ENCODE measurements at places on chromosomes 3 and 15.

GRCh38 chr15:94736236-94736635, 504.9 kb downstream of the MCTP2 start:
- no peak for DNase-seq

- DNase-seq, result peak; percentile 40
Observed at GRCh38 chr15:90221246-90221900, 12.4 kb downstream of the CIB1 start.

- no peak for DNase-seq
Observed at GRCh38 chr15:85840802-85841152, 46.1 kb upstream of the KLHL25 start.

GRCh38 chr3:89171687-89172545, 64.5 kb downstream of the EPHA3 start:
- no peak for DNase-seq

DNA sequence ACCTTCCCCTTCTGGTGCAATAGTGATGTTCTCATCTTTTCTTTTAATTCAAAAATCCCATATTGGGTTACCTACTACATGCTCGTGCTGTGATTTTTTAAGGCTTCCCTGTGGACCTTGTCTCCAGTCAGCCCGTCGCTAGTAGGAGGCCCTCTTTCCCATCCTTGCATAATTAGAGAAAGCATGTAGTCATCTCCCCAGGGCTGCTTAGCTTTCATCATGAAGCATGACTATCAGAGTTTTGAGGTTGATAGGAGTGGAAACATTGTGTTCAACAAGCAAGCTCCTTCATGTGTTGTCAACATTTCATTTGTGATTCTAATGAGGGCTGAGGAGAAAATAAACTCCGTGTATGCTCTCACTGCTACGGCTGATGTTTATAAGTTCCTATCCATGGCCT, 8.7 kb upstream of the LRTM1 start:
- no peak for DNase-seq

DNA sequence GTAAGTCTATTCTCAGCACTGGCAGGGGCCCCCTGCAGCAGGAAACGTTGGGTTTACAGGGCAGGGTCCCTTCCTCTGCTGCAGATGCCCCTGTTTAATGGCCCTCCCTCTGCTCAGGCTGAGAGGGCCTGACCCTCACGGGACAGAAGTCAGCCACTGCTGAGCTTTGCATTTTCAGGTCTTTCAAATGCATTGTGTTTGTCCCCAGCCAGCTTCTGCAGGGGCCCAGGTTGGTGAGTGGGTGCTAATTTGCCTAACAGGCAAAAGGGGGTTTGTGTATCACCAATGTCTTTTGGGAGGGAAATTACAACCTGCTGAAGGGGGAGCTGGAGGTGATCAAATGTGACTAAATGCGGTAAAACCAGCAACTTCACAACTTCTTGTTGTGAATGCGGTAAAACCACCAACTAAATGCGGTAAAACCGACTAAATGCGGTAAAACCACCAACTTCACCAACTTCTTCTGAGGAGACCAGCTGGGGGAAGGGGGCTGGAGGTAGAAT, 44.8 kb upstream of the UBE2E1 start:
- no peak for DNase-seq

DNA sequence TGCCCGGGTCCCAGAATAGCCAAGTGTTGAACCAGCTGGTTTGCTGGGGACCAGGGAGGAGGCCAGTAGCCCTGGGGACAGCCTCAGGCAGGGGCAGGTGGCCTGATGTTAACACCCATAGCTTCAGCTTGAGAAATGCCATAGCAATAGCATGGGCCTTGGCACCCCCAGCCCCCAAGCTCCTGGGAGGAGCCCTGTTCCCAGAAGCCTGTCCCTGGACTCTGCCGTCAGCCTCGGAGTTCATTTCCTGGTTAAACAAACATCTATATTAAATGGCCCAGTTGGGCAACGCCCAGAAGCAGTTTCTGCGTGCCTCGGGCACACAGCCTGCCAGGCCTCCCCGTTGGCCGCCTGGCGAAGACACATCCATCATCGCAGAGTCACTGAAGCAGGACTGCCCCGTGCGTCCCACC, 58.2 kb downstream of the FGD5 start:
- DNase-seq, result no peak

DNA sequence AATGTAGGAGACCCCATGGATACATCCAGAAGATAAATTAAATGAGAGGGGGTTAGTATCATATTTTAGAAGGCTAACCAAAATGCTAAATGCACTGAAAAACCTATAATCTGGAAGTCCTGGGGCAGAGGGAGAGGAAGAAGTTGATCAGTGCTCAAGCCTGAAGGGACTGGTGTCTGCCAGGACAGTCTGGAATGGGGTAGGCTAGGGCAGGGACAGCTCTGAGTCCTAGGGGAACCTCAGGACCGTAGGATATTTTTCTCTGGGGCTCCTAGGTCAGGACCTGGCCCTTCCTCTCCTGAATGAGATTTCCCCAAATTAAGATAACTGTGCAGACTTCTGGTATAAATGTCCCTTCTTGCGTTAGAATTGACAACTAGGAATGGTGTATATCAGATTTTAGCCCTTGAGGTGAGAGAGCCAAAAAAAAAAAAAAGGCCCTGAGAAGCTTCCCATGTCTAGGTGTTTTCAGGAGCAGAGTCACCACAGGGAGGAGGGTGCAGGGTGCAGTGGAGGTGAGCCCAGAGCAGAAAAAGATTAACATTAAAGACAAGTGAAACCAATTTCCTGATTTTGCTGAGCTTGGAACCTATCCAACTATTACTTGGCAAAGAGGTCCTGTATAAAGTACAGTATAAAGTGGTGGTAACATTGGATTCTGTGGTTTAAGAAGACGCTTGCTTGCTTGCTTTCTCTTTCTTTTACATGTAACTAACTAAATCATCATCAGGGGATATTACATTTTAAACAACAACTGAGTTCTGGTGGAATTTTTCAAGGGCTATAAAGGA, 63.5 kb downstream of the HACD2 start:
- DNase-seq, result no peak

Measured in occipital lobe (tissue), 3 donors.